ENCODE measurements at places on chromosomes 1 and 21.

DNA sequence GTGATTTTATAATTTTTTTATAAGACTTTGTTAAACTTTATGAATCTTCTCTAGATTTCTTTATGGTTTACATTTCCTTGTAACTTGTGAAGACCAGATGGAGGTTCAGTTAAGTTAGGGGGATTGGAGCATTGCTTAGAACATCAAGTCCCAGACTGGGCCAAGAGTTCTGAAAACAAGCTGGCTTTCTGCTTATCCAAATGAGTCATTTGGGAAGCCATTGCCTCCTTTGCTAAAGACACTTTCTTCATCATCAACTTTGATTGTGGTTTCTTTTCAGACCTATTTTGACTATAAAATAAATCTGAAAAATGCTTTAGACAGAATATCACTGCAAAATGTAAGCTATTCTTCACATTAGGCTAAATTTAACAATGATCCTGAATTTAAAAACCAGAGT, 446.8 kb downstream of the USP25 start:
- no peak for DNase-seq

GRCh38 chr1:58818976-58819375, 35.1 kb upstream of the JUN start:
- no peak for DNase-seq

- DNase-seq, result no peak
Observed at GRCh38 chr1:246291127-246291526, 216.0 kb downstream of the SMYD3 start.

DNA sequence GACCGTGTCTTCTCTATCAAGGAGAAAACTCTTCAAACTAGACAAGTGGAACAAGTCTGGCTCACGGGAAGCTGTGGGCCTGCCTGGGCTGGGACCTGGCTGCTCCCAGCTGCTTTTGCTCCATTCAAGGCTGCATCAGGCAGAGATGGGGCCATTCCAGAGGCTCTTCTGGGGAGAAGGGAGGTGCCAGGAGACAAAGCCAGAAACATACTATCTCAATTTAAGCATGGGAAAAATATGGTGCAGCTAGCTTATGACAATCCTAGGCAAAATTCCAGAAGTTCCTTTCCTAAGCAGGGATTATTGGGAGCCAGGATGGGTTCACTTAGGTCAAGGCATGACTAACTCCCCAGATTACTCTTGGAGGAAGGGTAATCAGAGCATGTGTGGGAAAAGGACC, 90.8 kb upstream of the SLC2A1 start:
- DNase-seq, result peak; percentile 84

- peak; percentile 74 for DNase-seq
Observed at GRCh38 chr21:28737674-28738419, 254.8 kb downstream of the LTN1 start.

DNA sequence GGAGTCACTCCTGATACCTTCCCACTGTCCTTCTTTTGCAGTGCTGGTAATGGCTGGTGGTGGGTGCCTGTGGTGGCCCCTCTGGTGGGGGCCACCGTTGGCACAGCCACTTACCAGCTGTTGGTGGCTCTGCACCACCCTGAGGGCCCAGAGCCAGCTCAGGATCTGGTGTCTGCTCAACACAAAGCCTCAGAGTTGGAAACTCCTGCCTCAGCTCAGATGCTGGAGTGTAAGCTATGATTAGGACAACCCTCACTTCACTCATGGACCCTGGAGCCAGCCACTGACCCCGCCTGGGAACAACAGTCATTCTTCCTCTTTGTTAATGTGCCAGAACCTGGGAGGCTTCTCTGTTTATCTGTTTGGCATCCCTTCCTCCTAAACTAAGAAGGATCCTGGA, 1.1 kb upstream of the ATP8B2 start:
- no peak for DNase-seq

DNA sequence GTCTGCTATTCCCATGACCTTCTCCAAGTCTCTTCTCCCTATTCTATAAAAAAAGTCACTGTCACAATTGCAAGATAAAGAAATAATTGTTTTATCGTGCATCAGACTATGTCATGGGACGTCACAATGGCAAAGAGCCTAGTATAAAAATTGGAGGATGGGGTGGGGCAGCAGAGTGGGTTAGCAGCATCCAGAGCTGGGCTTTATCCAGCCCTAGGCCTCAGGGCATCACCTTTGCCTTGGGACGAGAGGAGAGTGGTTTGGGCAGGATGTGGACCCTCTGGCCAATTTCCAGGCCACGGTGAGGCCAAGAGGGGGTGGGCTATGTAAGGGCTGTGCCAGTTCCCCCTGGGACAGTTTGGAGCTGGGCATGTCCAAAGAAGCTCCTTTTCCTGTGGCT, 25.7 kb downstream of the WNT4 start:
- DNase-seq, result no peak

DNA sequence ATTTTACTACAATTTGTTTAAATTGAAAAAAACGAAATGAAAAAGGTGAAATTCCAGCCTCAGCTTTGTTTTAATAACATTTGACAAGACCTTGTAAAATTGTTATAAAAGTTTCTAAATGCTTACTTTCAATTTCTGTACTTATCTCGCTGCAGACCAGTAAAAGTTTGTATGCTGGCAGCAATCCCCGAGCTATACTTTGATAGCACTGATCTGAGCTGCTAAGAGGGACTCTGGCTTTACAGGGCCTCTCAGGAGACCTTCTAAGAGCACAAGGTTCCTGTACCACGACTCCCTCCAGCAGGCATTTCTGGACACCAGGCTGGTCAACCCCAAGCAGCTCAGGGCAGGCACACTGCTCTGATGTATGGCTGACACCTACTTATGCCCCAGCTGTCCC, 13.1 kb downstream of the STMN1 start:
- no peak for DNase-seq

- DNase-seq, result no peak
Observed at GRCh38 chr1:51168936-51169335, 66.9 kb downstream of the C1orf185 start.

DNA sequence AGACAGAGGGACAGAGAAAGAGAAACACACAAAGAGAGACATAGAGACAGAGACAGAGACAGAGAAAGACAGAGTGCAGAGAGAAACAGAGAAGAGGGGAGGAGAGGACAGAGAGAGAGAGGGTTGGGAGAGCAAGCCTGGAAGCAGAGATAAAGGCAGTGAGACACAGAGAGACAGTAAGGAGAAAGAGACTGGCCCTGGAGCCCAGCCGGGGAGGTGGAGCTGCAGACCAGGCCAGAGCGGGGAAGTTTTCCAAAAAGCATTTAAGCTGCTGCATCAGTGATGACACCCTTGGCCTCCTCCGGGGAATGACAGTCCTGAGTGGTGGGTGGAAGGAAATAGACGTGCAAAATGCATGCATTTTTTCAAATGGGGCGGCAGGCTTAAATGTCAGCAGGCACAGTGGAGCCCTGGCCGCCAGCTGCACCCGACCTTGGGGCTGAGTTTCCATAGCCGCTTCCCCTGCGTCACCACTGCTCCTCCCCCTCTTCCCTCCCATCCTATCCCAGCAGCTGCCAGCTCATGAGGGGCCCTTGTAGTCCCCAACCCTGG, 95.4 kb upstream of the KLHDC7A start:
- peak; percentile 0 for DNase-seq

GRCh38 chr1:27872802-27873551, 633 bp downstream of the THEMIS2 start:
- DNase-seq, result no peak

DNA sequence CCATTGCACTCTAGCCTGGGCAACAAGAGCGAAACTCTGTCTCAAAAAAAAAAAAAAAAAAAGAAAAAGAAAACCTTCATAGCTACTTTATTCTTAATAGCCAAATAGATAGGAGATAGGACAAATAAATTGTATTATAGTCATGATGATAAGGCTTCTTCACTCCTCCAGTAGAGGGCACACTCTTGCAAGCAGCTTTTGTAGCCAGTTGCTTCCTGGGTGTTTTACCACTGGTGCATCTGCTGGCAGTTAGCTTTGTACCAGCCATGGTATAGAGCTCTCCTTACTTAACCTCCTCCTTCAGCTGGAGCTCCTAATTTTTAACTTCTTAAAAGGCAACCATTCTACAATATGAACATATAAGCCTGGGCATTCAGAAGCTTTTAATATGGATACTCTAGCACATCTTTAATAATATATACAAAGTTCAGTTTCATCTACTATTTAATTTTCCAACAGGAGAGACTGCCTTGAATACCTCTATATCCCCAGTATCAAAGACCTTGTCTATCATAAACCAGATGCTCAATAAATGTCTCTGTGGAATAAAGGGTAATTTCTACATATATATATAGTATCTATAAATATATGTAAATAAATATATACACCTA, 35.8 kb downstream of the EVI5 start:
- DNase-seq, result peak; percentile 61

- DNase-seq, result no peak
Observed at GRCh38 chr1:162004441-162004950, 19.2 kb downstream of the OLFML2B start.

GRCh38 chr1:118947003-118947765, 41.0 kb downstream of the TBX15 start:
- no peak for DNase-seq

DNA sequence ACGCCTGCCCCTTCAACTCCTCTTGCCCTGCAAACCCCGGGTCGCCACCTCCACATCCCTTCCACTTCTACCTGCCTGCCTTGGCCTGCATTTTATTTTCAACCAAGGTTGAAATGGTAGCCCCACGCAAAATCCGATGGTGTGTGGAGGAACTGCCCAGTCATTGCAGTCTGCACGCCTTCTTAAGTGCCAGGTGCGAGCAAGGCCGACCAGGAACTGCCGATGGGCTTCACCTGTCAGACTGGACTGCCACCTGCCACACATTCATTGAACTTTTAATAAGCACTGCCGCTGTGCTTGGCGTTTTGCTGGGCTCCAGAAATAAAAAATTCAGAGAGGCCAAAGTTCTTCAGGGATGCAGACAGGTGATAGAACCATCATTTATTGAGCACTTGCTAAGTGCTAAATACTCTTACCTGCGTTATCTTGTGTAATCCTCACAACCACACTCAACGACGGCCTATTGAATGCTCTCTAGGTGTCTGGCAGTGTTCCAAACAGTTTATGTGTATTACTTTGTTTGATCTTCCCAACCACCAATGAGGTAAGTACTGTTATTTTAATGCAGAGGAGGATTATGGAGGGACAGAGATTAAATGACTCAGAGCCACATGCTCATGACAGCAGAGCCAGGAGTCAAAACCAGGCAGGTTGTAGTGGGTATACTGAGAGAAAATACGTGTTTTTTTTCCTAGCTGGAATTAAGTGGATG, 36.2 kb downstream of the CACHD1 start:
- no peak for DNase-seq

GRCh38 chr1:80385650-80386049, 1379.1 kb upstream of the ADGRL4 start:
- DNase-seq, result no peak

DNA sequence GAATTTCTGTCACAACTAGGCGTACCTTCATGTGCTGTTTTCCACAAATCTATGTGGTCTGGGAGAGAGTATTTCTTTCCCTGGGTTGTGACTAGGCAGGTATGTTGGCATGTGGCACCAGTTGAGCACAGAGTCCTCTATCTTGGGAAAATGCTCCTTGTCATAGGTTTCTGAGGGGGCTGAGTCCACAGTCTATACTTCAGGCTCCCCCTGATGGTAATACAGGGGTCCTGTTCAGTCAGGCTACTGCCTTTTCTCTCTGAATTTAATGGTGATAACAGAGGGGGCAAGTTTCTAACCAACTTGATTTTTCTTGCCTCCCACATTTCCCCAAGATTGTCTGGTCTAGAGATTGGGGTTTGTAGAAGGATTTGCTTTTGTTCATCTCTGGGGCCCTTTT, 35.8 kb downstream of the VANGL1 start:
- DNase-seq, result no peak

GRCh38 chr1:65971547-65971946, 178.9 kb downstream of the PDE4B start:
- no peak for DNase-seq

DNA sequence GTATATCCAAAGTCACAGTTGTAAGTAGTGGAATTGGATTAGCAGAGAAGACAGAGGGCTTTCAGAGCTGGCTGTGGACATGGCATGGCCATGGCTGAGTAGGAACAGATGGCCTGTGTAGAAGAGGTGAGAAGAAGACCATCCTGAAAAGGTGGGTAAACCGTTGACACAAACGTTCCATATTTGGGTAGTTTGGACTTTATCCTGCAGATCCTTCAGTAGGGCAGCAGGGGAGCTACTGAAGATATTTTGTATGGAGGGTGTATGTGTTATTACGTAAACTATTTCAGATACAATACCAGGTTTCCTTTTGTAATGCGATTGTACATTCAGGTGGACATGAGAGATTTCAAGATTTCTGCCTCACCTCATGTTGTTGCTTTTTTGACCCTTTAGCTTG, 1.6 kb downstream of the UTP11 start:
- no peak for DNase-seq

DNA sequence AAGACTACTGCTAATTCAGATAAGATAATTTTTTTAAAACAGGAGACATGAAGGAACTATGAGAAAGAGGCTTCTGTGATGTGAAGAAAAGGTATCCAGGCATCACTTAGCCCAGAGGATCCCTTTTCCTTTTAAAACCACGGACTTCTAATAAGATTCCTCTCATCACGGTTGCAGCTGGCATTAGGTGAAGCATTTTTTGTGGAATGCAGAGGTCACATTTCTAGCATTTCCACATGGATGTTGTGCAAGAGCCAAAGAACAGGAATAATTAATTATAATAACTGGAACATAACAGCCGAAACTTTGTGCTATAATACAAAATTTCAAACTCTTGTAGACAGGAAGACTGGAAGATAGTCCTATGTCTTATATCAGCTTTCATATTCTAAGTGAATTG, 27.6 kb downstream of the CYP2J2 start:
- DNase-seq, result no peak

DNA sequence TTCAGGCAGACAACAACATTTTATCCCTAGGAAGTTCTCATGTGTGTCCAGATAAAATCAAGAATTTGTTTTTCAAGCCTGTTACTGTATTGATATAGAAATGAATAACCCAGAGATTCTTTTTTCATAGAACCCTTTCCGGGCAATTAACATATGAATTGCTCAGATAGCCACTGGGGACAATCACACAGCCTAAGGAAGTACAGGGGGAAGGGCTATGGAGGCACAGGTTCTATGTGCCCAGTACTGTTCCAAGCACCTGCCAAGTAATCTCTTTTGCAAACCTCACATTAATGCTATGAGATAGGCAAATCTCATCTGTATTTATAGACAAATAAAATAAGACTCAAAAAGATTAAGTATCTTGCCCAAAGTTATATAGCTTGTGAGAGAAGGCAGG, 84.9 kb downstream of the NTNG1 start:
- DNase-seq, result no peak

DNA sequence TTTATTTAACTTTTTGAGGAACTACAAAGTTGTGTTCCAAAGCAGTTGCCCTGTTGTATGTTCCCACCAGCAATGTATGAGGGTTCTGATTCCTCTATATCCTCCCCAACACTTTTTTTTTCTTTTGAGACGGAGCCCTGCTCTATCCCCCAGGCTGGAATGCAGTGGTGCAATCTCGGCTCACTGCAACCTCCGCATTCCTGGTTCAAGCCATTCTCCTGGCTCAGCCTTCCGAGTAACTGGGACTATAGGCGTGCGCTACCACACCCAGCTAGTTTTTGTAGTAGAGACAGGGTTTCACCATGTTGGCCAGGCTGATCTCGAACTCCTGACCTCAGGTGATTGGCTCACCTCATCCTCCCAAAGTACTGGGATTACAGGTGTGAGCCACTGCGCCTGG, 60.4 kb upstream of the ENAH start:
- DNase-seq, result no peak
